ENCODE measurements at places on chromosomes 4 and X. TPM values are rescaled to one million over a fixed set of nuclear protein-coding genes. Genes with fewer than 3 reads are reported as not detected.

SCLT1 gene
- total RNA-seq = 39.7 TPM

CLDN2 gene
- under 0.01 TPM for total RNA-seq

MAGEA8 gene
- total RNA-seq = not detected

DLG3 gene
- total RNA-seq = 7.3 TPM

PPP2R3B gene
- total RNA-seq = 172 TPM
